Kidney capillary endothelial cell (primary cell): ENCODE measurements at places on chromosomes 7 and 10.
A peak's percentile ranks its signal among the peaks of the same experiment; 100 is the strongest.

- DNase-seq: peak; percentile 69
Measured at GRCh38 chr7:36287371-36288241, 102.1 kb upstream of the ANLN start.

- no peak for DNase-seq
Measured at GRCh38 chr10:60139798-60140566, 233.6 kb upstream of the CCDC6 start.

- DNase-seq: no peak
Measured at GRCh38 chr7:93973134-93973533, 31.0 kb downstream of the BET1 start.

- DNase-seq: no peak
Measured at GRCh38 chr10:102431452-102432124, 786 bp downstream of the CUEDC2 start.

DNA sequence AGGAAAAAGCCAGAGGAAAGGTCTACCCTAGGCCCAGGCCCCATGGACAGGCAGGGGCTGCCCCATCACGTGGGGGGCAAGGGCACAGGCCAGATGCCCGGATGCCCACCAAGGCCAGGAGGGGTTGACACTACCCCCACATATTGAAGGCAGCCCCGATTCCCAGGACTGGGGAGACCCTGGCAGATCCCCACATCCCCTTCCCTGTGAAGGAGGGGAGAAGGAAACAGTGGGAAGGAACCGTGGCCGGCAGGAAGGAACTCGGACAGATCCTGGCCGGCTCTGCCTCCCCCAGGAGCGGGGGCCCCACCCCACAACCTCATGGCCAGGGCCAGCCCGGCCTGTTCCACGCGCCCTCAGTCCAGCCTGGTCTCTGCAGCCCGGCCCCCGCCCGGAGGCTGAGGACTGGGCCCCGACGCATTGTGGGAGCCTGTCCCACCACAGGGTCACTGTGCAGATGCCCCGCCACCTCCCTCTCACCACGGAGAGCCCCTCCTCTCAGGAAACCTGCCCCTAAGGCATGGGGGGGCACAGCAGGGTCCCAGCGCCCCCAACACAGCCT is 41.3 kb downstream of the PAPOLB start:
- no peak for DNase-seq

DNA sequence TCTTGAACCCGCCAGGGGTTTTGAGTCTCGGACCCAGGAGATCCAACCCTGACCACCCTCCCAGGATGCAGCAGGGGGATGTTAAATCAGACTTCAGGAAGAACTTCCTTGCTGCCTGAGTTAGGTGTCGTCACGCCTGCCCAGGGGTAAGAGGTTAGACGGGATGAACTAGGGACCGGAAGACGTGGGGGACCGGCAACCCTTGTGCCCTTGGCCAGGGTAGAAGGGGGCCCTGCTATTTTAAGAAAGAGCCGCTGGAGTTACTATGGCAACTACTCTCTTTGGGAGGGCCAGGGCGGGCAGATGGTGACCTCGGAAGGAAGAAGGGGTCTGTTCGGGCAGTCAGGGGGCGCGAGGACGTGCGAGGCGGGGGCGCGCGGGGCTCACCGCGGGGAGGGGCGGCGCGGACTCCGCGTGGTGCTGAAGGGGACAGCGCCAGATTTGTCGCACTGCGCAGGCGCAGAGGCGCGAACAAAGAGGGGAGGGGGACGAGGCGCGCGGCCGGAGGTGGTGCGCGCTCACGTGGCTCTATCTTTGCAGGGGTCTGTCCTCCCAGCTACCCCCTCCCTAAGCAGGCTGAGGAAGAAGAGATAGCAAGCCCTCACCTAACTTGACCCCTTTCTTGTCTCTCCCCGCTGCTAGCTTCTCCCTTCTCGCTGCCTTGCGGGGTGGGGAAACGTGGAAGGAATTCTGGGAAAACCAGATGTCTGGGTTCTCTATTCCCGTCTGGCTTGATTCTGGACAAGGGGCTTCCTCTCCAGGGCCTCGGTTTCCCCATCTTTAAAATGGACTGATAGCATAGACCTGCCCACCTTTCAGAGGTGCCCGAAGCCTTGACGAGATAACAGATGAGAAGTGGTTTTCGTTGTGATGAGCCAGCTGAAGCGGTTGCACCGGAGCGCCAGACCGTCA is 940 bp upstream of the PSD start:
- no peak for DNase-seq

- DNase-seq: no peak
Measured at GRCh38 chr10:48905311-48905710, 34.3 kb downstream of the LRRC18 start.
